ENCODE measurements at places on chromosomes 6 and 20.

DNA sequence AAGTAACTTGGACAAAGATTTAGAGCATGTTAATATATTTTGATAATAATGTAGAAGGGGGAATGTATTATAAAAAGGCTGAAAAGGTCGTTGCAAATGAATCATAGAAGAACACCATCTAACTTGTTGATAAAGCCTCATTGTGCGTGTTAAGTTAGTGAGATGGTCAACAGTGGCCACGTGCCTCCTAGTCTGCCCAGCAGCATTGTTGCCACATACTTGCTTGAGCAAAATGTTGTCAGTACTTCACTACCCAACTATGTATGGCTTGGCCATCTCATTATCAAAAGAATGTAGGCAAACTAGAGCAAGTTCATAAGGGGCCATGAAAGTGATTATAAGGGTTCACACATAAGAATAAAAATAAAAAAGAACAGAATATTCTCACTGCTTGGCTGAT lies 84.6 kb downstream of the PHACTR1 start:
- DNase-seq: no peak

GRCh38 chr20:35771367-35771688 lies 487 bp upstream of the PHF20 start:
- DNase-seq: no peak

DNA sequence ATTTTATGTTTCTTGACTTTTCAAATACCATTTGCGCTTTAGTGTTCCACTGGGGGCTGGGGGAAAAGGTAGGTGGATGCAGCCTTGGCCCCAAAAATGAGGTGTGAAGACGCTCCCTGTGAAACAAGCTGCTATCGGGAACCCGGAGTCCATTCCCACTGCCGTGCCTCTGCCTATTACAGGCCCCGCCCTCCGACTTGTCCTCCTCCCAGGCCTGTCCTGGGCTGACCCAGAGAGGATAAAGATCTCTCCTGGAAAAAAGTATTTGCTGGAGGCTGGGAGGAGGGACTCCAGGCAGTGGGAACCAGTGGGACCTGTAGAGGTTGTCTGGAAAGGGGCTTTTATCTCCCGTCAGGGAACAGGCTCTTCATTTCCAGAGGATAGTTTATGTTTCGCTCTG lies 215.0 kb downstream of the SLC24A3 start:
- DNase-seq: no peak

- DNase-seq: no peak
Observed at GRCh38 chr20:52179331-52180179, 12.0 kb downstream of the ZFP64 start.

GRCh38 chr6:12467706-12468670 lies 177.8 kb downstream of the EDN1 start:
- no peak for DNase-seq

DNA sequence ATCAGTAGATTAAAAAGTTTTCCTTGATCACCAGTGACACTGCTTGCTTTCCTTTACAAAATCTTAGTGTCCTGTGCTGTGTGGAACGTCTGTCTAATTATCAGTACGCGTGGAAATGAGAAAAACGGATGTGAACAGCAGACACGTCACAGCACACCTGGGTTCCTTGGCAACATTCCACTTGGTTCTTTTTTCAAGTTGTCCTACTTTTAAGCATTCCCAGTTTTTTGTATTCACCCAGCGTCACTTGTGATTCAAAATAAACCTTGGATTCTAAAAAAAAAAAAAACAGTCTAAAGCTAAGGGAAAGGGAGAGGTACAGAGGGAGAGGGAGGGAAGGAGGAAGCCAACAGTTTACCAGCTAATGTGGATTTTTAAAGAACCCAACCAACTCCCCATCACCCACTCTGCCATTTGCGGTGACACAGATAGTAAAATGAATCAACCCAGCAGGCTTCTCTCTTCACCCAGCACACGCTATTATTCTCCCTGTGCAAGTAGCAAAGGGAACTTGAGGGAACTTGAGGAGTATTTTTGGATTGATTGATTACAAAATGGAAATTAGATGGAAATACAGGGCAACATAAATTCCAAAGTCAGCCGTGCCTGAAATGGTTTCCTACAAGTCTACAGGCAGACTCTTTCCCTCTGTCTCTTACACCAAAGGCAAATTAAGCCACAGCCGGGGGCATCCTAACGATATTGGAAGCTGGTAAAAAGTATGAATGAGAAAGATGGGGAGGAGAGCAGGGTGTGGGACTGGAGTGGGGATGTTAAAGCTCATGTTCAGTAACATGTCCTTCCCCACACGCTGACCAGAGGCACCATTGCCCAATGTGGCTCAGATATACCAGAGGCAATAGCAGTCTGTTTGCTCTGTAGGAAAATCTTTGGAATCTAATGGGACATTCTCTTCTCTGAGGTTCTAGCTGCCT lies 129.8 kb downstream of the SASH1 start:
- DNase-seq: no peak

DNA sequence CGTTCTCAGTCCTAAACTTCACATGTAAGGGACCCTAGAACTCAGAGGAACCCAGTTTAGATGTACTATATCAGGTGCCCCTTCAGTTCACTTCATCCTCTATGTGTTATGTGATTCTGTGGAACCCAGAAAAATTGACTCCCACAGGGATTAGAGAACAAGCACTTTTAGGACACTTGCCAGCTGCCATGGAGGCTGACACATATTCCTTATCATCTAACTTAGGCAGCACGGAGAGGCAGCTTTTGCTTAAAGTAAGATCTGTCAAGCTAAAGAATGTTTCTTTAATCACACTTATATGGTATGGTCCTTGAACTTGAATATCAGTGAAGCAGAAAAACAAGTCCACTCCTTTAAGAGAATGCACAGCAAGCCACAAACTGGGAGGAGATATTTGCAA lies 701.5 kb upstream of the ID4 start:
- DNase-seq: no peak

DNA sequence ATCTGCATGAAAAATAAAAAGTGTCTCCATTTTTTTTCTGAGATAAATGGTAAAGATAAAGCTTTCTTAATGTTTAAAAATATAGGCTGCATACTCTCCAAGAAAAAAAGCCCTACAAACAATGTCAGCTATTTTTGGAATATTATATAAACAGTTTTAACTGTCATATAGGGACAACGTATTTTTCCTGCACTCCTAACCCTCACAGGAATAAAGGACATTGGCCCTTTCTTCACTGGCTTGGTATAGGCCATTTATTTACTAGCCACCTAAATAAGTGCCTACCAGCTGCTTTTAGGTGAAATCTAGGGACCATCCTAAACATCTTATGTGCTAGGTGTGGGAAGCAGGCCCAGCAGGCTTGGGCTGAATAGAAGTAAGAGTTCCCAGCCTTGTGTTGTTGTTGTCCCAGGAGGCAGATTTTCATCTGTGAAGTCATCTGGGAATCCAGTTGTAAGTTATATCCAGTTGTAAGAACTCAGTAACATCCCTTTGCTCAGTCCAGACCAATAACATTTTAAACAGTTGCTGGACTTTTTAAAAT lies 21.3 kb downstream of the FOXO3 start:
- DNase-seq: no peak

DNA sequence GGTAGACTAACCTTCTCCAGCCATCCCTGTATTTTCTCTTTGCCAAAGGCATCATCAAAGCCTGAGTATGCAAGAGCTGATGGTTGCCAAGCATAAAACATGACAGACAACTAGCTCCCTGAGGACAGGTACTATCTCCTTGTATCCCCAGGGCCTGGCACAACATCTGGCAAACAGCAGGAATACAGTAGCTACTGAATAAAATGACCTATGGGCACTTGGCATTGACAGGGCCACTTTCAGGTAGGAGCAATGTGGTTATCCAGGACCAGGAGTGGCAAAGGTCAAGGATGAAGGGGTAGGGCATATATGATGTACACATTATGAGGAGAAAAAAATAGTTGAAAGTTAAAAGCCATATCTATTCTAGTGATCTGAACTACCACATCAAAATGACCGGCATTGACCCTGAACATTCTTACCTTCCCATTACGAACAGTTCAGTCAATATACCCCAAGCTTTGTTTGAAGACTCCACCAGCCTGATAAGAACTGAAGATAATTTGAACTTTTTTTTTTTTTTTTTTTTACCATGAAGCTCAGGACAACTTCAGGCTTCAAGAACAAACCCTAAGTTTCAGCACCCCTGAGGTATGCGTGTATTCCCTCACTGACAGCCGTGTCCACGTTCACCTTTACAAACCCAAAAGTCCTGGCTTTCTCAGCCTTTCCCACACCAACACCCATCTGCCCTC lies 12.3 kb downstream of the ABHD12 start:
- DNase-seq: no peak

GRCh38 chr6:95413789-95414188 lies 163.5 kb upstream of the MANEA start:
- DNase-seq: no peak

DNA sequence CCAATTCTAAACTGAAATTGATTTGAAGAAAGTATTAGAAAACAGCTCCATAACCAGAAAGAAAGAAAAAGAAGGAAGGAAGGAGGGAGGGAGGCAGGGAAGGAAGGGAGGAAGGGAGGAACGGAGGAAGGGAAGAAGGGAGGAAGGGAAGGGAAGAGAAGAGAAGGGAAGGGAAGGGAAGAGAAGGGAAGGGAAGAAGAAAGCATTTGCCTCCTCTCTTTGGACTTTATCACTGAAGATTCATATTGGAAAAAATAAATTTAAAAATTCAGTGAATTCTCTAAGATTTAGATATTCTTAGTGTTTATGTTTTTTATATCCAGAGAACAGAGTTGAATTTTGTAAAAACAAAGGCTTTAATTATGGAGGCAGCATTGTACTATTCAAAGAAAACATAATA lies 68.5 kb upstream of the NXT1 start:
- no peak for DNase-seq

DNA sequence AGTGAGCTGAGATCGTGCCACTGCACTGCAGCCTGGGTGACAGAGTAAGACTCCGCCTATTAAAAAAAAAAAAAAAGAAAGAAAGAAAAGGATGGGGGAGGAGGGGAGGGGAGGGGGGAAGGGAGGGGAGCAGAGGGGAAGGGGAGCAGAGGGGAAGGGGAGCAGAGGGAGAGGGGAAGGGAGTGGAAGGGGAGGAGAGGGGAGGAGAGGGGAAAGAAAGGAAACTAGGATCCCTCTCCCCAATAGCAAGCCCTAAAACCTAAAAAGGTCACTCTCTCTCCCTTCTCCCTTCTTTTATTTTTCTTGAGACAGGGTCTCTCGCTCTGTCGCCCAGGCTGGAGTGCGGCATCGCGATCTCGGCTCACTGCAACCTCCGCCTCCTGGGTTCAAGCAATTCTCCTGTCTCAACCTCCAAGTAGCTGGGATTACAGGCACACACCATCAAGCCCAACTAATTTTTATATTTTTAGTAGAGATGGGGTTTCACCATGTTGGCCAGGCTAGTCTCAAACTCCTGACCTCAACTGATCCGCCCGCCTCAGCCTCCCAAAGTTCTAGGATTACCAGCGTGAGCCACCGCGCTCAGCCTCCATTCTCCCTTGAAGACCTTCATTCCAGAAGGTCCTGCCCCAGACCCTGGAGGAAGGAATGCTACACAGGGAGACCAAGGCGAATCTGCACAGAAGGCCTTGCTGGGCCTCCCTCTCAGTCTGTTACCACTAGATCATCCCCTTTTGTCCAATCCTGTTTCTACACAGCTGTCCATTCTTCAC lies 45.8 kb upstream of the PIM1 start:
- DNase-seq: no peak

GRCh38 chr6:32665661-32666060 lies 796 bp downstream of the HLA-DQB1 start:
- DNase-seq: no peak

DNA sequence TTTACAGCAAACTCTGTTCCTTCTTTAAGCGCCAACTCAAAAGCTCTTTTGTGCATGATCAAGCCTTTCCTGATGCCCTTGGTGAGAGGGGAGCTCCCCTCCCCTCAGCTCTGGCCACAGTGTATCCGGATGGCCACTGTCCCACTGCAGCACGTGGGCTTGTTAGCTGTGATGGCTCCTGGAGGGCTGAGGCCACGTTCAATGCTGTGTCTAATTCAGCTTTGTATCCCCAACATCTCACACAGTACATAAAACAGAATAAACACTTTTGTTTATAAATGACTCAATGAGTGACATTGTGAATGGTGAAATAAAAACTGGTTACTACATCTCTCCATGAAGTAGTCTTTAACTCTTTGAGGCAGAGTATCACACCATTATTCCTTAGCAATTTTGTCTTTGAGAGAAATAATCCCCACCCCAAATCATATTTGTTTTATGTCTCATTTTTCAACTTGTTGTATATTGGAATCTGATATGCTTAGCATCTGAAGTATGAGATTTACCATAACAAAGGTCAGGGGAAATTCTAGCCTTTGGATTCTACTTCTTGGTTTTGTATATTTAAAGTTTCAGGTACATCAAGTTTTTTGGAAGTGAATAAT lies 44.5 kb downstream of the EDN1 start:
- no peak for DNase-seq

DNA sequence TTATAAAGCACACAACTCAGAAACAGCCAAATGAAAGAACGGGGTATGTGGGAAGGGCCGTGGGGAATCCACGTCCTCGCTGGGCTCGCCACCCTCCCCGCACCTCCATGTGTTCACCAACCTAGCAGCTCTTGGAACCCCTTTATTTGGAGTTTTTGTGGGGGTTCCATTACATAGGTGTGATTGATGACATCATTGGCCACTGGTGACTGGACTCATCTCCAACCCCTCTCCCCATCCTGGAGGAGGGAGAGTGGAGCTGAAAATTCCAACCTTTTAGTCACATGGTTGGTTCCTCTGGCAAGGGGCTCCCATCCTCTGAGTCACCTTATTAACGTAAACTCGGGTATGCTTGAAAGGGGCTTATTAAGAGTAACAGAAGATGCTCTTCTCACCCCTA lies 592.0 kb upstream of the FLRT3 start:
- DNase-seq: no peak

DNA sequence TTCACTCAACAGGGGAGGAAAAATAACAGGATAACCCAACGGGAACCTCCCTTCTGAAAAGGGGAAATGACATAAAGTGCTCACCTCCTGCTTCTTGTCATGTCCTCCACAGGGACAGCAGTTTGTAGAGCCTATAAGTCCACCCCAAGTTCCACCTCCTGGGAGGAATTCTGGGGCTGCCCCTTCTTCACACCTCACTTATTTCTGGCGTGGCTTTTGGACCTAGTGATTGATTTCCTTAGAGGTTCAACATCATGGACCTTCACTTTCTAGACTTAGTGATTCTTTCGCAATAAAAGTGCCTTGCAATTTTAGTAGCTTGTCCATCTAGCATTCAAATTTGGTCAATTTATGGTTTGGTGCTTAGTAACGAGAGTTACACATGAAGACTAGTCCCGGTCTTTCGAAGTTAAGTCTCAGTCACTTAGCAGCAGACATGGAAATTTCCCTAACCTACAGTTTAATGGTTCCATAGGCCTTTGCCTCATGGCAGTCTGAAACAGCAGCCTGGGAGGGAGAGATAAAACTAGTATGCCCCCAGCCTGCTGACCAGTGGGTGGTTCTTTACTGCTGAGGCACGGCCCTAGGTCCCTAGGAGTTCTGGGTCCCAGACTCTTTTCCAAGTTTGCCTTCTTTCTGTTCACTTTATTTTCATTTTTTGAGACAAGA lies 59.2 kb upstream of the CDKAL1 start:
- DNase-seq: no peak

GRCh38 chr20:49832632-49833327 lies 20.2 kb downstream of the SLC9A8 start:
- DNase-seq: no peak
